Spleen (tissue), 13 donors: ENCODE measurements at places on chromosomes 7 and 10. TPM values are rescaled to one million over a fixed set of nuclear protein-coding genes. Genes with fewer than 3 reads are reported as not detected.

The CARD11 gene
- 42.4 TPM for total RNA-seq

The PNLIPRP1 gene
- not detected for total RNA-seq

The HECW1 gene
- total RNA-seq = not detected

The CLRN3 gene
- total RNA-seq = not detected

The PTPRE gene
- 108 TPM for total RNA-seq

The ASAH2 gene
- 1.2 TPM for total RNA-seq

The ARPC1B gene
- total RNA-seq = 758 TPM

The TRPV5 gene
- not detected for total RNA-seq

The BTAF1 gene
- total RNA-seq = 57.7 TPM
